ENCODE measurements at places on chromosomes 1 and 21.

DNA sequence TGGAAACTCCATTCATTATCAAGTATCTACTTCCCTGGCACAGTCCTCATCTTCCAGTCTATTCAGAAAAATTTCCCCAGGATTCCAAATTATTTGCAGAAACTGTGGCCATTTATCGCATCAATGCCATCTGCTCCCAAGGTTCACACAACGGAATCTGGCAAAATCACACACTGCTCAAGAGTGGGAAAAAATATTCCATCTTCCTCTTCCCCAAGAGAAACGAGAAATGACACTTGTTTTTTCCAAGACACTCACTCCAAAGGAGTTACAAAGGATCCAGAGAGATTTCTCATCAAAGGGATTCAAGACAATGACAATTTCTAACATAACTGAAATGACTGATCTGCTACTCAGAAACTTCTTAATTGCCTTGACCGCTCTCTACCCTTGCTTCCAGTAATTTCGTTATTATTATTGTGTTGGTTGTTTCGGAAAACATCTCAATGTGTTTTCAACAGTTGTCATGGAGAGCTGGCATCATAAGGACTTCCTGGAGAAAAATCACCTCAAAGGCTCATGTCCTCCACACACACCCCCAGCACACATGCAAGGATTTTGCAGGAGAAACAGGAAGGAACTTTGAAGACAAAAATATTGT is 128.0 kb downstream of the PSMG1 start:
- no peak for DNase-seq

- DNase-seq = no peak
Observed at GRCh38 chr1:1125945-1126344, 10.1 kb upstream of the C1orf159 start.

DNA sequence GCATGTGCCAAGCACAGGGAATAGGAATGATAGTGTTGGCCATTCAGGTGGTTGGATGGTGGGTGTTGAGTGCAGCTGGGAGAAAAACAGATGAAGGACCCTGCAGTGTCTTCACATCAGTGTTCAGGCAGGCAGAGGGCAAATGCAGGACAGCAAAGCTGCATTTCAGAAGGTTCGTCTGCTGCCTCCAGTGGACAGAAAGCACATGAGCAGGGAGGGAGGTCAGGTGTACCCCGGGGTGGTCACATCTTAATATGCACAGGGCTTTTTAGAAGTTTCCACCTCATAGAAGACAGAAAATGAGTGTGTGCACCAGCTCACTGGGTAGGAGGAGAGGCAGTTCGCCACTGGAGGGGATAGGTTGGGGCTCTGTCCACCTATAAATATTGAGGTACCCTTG is 184.9 kb downstream of the SLC35F3 start:
- DNase-seq = peak; percentile 8

DNA sequence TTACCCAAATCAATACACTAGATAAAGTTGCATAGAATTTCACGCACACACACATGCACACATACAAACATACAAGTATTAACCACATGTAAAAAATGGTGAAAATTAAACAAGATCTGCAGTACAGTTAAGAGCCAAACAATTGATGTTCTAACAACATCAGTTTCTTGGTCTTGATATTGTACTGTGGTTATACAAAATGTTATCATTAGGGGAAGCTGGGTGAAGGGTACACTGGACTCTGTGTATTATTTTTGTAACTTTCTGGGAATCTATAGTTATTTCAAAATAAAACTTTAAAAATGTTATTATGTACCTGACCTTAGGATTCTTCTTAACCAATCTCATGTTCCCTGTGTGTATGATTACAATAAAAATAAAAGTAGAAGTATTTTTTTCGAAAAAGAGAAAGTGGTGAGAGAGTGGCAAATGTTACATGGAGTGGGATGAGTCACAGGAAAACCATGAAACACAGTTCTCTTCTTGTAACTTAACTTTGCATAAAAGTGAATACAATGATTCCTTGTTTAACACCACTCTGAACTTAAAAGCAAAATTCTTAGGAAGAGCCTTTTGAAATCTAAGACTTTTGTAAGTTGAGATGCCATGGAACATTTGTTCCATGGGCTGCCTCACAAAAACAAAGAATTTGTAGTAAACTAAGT is 101.6 kb upstream of the RUNX1 start:
- DNase-seq = no peak

DNA sequence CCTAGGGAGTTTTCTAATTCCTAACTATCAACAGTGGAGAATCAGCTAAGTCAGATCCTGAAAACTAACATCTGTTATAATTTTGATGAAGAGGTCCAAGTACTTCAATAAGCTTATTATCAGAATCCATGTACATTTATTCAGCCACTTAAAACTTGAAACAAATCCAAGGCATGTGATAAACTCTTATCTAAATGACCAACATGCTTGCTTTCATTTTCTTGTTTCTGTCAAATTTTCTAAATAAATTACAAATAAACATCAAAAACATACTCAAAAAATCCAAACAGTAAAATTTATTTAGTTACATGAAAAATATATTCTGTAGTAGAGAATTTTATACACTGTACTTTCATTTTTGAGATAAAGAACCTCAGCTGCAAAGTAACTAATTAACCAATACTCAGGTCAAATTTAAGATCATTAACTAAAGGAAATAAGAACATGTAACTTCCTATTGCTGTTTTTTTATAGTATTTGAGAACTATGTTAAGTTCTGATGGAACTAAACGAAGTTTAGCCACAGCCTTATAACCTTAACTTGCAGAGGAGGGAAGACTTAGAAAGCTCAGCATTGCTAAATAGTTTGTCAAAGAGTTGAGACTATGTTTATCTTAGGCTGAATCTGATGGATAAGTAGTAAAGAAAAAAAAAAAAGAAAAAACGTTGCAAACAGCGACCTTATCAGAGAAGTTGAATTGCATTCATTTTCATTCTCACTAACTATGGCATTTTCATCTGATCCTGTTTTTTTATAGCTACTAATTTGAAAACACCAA is 44.9 kb downstream of the SYNJ1 start:
- DNase-seq = no peak

- no peak for DNase-seq
Observed at GRCh38 chr1:73516451-73516850, 681.5 kb downstream of the LRRIQ3 start.

- peak; percentile 22 for DNase-seq
Observed at GRCh38 chr1:224592636-224593582, 23.2 kb upstream of the CNIH3 start.

DNA sequence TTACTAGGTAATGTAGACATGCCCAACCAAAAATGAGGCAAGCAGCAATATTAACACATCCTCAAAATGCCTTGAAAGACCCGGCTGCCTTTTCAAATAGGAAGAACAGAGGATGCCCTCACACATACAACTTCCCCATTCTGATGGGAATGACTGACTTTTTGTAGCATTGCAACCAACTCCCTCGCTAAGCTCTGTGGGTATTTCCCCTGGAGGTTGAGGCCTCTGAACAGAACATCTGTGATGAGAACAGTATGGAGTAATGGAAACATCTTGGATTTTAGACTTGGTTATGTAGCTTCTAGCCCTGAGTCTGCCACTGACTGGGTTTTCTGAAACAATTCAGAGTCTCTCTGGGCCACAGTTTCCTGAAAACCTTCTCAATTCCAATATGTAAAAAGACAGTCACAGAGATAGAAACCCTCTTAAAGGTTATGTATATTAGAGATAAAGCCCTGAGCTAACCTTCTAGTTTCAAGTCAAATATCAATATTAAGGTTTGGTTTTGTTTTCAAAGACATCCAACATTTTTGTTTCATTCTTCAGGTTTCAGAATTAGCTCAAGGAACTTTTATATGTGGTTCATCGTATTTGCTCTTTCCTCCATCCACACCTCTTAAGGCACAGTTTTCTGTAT is 311.5 kb downstream of the SETD4 start:
- no peak for DNase-seq

DNA sequence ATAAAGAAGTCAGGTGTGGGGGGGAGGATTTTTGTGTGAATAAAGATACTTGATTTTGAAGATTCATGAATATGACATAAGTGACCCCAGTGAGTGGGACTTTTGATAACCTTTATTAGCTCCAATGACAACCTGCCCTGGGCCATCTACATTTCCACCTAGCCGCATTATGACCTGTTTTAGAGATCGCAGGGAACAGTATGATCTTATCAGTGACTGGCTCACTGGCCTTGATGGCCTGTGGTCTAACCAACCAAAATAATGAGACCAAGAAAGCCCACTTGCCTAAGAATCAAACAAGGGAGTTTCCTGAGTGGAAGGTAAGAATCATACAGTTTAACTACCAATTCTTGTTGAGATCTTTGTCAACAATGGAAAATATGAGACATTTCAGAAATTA is 1.8 kb downstream of the ELAPOR1 start:
- DNase-seq = no peak

DNA sequence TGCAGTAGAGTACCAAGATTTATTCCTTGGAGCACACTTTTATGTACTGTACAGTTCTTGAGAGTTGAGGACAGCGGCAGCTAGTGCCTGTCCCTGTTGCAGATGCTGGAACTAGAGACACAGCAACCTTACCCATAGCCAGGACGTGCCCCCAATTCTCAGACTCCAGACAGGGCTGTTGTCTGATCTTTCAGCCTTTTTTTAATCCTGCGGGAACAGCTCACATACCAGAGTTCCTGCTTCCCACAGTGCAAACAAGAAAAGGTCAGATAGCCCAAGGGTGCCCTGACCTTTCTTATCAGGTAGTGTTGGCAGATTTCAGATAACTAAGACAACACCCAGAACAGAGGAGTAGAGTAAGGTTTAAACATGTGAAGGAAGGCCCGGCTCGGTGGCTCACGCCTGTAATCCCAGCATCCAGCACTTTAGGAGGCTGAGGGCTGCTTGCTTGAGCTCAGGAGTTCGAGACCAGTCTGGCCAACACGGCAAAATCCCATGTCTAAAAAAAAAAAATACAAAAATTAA is 78.5 kb downstream of the DOP1B start:
- peak; percentile 6 for DNase-seq

- DNase-seq = no peak
Observed at GRCh38 chr1:226351709-226352108, 42.7 kb upstream of the LIN9 start.

DNA sequence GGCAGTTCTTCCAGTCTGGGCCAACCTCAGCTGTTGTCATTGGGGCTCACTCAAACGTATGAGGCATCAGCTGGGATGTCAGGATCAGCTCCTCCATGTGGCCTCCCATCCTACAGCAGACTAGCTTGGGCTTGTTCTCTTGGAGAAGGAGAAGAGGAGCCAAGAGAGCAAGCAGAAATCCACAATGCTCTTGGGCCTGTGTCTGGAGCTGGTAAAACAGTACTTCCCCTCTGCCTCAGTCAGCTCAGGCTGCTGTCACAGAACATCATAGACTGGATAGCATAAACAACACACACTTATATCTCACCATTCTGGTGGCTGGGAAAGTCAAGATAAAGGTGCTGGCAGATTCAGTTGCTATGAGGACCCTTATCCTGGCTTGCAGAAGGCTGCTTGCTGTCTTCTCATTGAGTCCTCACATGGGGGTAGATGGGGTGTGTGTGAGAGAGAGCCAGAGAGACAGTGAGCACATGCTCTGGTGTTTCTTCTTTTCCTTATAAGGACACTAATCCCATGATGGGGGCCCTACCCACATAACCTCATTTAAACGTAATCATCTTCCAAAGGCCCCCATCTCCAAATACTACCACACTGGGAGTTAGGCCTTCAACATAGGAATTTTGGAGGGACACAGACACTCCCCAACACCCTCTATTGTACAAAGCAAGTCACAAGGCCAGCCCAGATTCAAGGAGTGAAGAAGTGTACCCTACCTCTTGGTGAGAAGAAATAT is 16.3 kb upstream of the DNAJC6 start:
- no peak for DNase-seq

DNA sequence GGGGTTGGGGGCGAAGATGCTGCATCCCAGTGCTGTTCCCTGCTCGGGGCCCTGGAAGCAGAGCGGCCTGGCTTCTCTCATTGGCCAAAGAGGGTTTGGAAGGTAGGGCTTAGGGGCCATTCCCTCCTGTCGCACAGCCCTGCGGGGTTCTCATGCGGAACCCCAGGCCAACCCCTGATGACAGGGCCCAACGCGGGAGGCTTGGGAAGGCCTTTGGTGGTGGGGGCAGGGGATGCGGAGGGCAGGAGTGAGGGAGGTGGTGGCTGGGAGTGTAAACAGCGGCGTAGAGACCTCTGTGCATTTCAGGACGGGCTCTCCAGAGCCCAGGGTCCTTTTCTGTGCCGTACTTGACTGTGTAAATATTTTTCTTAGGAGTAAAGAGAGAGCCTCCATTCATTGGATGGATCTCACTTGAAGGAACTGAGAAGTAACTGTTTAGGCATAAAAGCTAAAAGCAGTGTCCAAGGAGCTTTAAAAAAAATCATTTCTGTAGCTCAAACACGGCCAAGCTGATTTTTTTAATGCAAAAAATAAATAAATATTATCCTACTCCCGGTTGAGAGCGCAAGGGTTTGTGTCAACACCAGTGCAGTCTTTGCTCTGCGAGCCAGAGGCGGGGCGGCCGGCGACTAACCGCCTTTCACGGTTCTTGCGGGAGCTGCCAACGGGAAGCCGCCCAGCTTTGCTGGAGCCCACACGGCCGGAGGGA is 169.1 kb downstream of the PRDM16 start:
- DNase-seq = no peak

DNA sequence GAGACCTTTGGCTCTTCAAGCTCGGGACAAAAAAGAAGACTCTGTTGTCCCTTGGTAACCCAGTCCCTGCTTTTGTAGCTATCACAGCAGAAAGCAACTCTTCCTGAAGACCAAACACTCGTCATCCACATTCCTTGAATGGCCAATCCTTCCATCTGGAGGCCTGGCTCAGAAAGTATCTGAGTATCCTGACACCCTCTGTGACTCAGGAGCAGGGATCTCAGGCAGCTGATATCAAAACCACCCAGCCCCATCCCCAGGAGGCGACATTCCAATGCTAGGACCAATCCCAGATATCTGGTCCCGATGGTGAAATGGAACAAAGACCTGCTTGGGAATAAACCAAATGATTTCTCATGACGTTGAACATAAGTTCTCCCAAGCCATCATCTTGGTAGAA is 112.5 kb downstream of the TAS1R2 start:
- no peak for DNase-seq

GRCh38 chr1:223248001-223248769 is 105.1 kb upstream of the TLR5 start:
- peak; percentile 38 for DNase-seq
